Stimulated activated CD8-positive, alpha-beta memory T cell treated with anti-CD3 and anti-CD28 coated beads, Interleukin-7, amount 100 ng/mL, for 1 hour (primary cell): ENCODE measurements at places on chromosomes 6 and 20.

- DNase-seq = no peak
Observed at GRCh38 chr6:26205625-26206574, 118.7 kb downstream of the HFE start.

- no peak for DNase-seq
Observed at GRCh38 chr6:166259296-166259977, 48.8 kb downstream of the PRR18 start.

DNA sequence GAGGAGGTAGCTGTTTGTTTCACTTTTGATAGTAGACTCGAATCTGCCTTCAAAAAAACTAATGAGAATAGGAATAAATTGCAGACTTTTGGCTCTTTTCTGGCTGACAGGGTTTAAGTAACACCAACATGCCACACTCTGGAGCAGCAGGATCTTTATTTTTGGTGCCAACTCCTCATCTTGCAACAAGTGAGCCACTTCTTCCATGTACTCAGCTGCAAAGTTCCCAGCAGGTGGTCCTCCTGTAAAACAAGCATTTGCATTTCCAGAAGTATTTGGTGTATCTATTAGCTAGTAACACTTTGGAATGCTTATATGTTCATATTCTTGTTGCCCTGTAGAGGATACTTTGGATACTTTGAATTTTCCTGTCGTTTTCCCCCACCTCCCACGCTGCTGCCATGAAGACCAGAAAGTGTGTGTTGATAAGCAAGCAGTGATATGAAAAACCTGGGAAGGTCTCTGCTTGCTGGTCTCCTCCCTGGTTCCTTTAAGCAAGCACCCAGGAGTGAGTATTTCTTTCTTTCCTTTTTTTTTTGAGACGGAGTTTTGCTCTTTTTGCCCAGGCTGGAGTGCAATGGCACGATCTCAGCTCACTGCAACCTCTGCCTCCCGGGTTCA is 1.0 kb downstream of the ARMH2 start:
- DNase-seq = no peak

- DNase-seq = no peak
Observed at GRCh38 chr6:159483259-159483658, 209.8 kb downstream of the SOD2 start.

GRCh38 chr20:51763965-51764602 is 4.1 kb downstream of the ATP9A start:
- no peak for DNase-seq

- DNase-seq = no peak
Observed at GRCh38 chr20:47456952-47457724, 44.5 kb upstream of the NCOA3 start.

- no peak for DNase-seq
Observed at GRCh38 chr6:47490676-47491075, 13.1 kb downstream of the CD2AP start.

DNA sequence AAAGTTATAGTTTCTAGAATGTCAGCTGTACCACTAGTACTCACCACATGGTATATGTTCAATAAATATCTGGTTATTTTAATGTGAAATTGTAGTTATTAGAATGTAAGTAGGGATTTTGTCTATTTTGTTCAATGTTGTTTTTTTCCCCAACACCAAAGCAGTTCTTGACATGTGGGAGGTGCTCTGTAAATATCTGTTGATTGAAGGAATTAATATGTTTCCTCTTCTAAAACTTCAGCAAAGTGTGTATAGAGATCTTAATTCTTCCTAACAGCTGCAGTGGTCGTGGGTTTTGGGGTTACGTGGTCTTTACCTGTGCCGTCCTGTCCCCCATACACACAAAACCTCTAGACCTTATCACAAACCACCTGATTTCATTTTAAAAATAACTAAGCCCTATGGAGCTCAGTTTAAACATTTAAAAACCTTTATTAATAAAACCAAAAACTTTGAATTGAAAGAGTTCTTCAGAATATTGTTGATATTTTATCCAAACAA is 471.9 kb upstream of the SOX4 start:
- DNase-seq = no peak

- no peak for DNase-seq
Observed at GRCh38 chr20:45235995-45236394, 14.8 kb downstream of the SEMG2 start.

DNA sequence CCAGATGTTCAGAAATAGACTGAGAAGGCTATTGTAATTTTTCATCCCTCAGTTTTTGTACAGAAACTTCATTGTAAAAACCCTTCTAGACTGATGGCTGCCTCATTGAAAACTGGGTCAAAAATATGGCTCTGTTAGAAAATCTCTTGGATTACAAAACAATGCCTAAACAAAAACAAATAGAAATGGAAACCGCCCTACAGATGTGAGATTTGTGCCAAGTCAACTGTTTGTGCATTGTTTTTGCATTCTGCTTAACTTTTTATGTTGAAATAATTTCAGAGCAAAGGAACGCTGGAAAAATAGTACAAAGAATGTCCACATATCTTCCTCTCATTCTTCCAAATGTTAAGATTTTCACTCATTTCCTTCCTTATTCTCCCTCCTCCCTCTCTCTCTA is 425.1 kb downstream of the FOXA2 start:
- no peak for DNase-seq

- no peak for DNase-seq
Observed at GRCh38 chr6:3440911-3441310, 15.9 kb downstream of the SLC22A23 start.

GRCh38 chr6:20542927-20543602 is 8.8 kb downstream of the CDKAL1 start:
- no peak for DNase-seq

GRCh38 chr20:33781133-33781532 is 30.0 kb upstream of the CHMP4B start:
- no peak for DNase-seq

- no peak for DNase-seq
Observed at GRCh38 chr6:107972413-107973096, 14.5 kb upstream of the SEC63 start.

DNA sequence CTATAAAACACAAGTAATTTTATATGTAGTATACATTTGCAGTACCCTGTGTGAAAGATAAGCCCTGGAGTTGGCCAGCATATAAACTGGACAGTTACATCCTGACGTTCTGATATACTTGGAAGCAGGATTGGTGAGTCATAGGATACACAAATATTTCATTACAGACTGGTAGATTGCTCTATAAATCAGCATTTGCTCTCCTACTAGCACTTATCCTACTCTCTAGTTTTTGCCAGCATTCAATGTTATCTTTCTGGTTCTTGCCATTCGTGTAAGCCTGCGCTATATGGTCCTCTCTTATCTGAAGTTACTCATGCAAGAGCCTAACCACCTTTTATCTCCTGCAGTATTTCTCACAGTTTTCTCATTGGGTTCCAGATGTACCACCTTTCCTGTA is 680.2 kb upstream of the MMS22L start:
- no peak for DNase-seq

GRCh38 chr6:139367810-139368351 is 6.6 kb downstream of the CITED2 start:
- no peak for DNase-seq

DNA sequence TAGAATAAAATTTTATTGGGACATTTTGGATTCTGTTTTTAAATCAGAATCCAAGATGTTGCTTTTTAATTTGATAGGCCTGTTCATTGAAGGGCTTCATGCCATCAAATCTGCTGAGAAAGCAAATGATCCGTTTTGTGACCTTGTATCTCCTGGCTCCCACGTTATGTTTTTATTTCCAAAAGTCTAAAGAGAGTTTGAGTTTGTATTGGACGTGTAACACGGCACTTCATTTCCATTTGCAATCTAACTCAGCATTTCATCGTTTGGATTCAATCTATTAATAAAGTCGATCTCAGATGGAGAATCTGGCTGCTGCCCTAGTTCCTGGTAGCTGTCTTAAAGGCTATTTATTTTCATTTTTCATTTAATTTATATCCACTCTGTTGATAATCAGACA is 17.0 kb downstream of the KIF25 start:
- no peak for DNase-seq

DNA sequence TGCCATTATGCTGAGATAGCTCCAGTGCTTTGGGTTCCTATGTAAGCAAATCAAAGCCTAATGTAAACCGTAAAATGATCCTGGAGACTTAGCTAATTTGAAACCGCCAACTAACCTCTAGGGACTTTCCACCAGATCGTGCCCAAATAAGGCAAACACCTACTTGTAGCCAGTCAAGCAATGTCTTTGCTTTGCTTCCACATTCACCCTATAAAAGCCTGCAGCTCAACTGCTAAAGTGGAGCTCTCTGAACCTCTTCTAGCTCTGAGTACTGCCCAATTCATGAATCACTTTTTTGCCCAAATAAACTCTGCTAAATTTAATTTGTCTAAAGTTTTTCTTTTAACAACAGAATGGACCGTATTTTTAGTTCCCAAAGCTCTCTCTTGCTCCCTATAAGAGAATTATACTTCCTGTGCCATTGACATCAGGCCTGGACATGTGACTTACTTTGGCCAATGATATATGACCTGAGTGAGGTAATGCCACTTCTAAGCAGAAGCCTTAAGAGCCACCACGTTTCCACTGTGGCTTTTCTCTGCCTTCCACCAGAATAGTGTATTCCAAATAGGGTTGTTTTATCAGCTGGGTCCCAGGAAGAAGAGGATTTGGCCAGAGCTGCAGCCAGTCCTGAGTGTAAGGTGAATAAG is 34.8 kb upstream of the PSMF1 start:
- DNase-seq = no peak

DNA sequence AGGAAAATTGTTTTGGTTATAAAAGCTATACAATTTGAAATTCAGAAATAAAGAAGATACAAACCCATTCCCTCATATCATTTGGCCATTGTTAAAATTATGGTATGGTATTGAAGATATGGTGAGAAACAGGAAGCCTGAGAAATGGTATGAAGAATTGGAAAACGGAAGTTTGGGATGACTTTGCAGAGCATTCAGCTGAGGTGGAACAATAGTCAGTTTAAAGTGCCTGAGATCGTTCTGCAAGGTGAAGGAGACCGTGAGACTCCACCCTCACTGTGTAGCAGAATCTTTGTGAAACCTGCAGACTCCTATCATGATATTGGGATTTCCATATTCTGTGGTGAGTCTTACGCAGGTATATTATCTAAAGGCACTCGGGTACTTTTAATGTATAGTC is 97.3 kb downstream of the ADGRB3 start:
- DNase-seq = no peak

GRCh38 chr6:93621442-93621841 is 202.1 kb upstream of the EPHA7 start:
- DNase-seq = no peak

DNA sequence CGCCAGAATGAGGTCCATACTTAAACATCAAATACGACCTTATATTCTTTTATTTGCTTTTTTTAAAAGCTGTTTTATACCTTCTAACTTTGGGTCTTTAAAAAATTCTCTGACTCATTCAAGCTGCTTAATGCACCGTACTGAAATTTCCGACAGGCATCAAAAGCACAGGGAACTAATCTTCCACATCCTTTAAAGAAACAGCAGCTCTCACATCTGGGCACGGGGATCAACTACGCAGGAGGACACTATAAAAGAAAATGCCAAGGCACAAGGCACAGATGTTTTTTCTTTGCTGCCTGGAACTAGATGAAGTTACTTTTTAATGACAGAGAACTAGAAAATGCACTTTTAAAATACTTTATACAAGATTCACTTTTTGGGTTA is 112.4 kb upstream of the ARG1 start:
- no peak for DNase-seq

GRCh38 chr6:39884696-39885095 is 49.6 kb downstream of the MOCS1 start:
- DNase-seq = no peak

DNA sequence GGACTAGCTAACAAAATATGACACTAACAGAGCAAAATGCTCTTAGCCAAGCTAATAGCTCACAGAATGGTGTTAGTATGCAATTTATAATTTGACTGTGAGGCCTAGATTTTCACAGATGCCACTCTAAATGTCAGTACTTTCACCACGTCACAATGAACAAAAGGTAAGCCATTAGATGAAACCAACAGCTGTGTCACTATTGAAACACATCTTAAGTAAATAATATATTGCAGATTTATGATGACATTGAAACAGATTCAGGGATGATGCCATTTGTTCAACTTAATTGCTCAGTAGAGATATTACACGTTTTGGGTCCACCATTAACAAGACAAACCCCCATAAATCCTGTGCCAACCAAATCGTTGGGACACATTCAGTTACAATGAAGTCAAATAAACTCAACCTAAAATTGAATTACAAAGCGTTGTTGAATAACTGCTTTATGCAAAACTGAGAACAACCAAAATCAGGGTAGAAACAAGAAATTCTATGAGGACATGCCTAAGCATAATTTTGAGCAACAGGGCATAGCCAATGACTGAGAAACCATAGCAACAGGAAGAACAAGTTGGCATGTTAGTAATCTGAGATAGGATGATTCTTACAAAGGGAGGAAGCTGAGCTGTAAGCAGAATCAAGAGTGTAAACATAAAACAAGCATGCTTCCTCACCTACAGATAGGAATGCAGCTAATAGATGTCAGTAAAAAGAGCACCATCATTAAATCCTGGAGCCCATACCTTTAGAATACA is 85.6 kb upstream of the KHDRBS2 start:
- DNase-seq = no peak

- no peak for DNase-seq
Observed at GRCh38 chr6:73339340-73339739, 14.7 kb downstream of the DPPA5 start.

DNA sequence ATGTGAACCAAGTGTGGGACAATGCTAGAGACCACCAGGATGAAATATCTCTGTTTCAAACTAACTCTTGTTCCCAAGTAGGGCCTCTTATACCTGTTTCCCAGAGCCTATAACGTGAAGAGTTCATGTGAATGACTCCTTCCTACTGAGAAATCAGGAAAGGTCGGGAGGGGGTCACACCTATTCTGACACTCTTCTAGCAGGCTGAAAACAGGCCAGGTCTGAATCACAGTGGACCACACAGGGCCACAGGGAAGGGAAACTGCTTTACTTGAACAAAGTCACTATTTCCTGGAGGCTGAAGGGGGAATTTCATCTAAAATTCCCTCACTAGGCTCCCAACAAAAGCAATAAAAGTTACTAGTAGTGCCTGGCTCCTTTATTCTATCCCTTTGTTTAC is 88.4 kb upstream of the BMP2 start:
- DNase-seq = no peak

DNA sequence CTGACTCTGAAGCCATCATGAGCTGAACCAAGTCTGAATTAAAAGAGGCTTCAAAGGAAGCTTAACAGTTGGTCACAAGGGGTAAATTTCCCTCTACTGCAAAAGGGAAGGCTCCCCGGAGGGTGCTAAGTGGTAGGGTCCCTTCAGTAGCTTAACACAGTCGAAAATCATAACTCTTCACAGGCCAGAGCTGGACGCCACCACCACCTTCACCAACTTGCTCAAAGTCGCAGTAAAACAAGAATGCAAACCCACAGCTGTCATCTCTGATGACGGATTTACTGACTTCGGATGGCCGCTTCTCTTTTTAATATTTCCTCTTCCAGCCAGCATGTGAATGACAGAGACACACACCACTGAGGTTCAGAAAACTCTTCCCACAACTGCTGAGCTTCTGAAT is 144.7 kb upstream of the FBXL4 start:
- DNase-seq = no peak

DNA sequence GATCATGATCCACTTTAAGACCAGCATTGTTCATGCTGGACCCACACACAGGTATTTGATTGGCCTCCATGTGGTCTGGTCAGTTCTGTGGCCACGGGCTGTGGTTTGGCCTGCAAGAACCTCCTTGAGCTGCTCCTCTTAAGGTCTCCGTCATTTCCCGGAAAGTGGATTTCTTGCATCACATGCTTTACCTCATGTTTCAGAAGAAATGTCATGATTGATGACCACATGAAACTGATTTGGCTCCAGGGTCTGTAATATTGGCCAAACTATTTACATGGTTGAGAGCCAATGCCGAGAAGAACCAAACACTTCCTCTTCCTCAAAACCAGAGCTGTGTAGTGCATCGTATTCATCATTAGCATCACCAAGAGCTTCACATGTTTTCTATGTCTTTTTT is 13.2 kb upstream of the RSPH3 start:
- no peak for DNase-seq
